ENCODE measurements at places on chromosomes 5 and 9.

DNA sequence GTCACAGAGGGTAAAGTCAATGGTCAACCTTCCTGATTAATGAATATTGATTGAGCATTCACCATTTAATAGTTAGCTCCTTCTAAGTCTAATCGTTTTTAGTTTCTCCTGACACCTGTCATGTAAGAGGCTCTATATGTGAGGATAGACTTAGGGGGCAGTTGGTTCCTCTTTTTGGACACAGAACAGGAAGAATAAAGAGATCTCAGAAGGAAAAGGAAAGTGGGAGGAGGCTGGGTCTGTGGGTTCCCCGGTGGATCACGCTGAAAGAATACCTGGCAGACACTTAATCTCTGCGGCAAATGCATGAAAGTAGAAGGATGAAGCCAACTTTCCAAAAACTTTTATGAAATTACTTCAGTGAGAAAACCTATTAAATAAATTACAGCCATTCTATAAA is 98.4 kb downstream of the PDE4D start:
- DNase-seq, result no peak
- H3K4me1 ChIP-seq, result peaks cover 13% of the 10 kb centered on the region
- peaks cover 40% of the 10 kb centered on the region for H3K27me3 ChIP-seq
- H3K36me3 ChIP-seq, result no peaks in the 10 kb centered on the region

- H3K4me3 ChIP-seq, result no peak overlapping the region
- H3K27ac ChIP-seq, result no peak overlapping the region
- no peaks in the 10 kb centered on the region for H3K36me3 ChIP-seq
- no peaks in the 10 kb centered on the region for H3K4me1 ChIP-seq
- H3K27me3 ChIP-seq, result no peaks in the 10 kb centered on the region
These were observed 83.9 kb upstream of the HCN1 start for GRCh38 chr5:45779874-45780671.

DNA sequence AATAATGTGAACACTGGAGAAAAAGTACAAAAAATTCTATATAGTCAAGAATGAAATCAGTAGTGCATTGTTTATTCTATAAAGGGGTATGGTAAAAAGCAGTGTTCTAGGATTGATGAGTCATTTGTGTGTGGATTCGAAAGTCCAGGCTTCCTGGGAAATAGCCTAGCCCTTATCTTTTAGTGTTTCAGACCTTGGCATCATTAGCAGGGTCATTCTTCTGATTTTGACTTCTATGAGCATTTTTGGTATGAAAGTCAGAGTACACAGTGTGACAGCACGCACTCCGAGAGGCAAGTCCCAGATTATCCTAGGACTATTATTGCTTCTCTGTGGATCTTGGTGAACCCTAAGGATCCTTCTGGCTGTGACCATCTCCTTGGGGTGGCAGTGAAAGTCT is 16.9 kb downstream of the PCSK5 start:
- no peak overlapping the region for H3K4me3 ChIP-seq
- no peaks in the 10 kb centered on the region for H3K36me3 ChIP-seq

DNA sequence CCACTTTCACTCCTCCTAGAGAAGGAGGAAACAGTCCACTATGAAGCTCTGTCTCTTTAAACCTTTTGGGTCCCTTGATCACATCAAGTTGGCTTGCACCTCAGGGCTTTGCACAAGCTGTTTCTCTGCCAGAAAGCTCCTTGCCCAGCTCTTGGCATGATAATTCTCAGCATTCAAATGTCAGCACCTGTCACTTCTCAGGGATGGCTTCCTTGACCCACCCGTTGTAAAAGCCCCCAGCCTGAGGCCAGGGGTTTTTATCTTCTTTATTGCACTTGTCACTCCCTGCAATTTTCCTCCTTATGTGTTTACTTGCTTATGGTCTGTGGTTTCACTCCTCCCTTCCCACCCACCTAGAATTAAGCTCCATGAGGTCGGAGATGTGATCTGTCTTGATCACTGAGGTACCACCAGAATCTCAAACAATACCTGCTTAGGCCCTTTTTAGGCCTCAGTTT is 200.7 kb upstream of the TBC1D2 start:
- H3K36me3 ChIP-seq, result no peaks in the 10 kb centered on the region
- no peaks in the 10 kb centered on the region for H3K4me1 ChIP-seq
- H3K27ac ChIP-seq, result no peak overlapping the region
- peaks cover 45% of the 10 kb centered on the region for H3K27me3 ChIP-seq
- no peak for DNase-seq
- no peak overlapping the region for H3K4me3 ChIP-seq

- H3K36me3 ChIP-seq, result no peaks in the 10 kb centered on the region
- H3K4me3 ChIP-seq, result no peak overlapping the region
- DNase-seq, result no peak
- no peaks in the 10 kb centered on the region for H3K4me1 ChIP-seq
- H3K27me3 ChIP-seq, result no peaks in the 10 kb centered on the region
These were observed 18.1 kb upstream of the CTNND2 start for GRCh38 chr5:11922394-11922793.

DNA sequence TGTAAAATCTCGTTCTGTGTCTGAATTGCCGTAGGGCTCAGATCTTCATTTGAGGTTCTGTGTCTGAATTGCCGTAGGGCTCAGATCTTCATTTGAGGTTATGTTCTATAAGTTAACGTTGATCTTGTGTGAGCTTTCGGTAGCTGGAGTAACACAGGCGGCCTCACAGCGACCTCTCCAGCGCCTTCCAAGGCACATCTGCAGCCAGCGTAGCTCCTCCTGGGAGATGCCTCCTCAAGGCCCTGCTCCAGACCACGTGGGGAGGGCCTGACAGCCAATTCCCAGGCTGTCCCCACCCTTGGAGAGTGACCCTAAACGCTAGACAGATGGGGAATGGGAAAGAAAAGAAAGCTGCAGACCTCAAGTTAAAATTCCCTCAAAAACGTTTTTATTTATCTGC is 8.7 kb upstream of the AHRR start:
- no peaks in the 10 kb centered on the region for H3K27me3 ChIP-seq
- H3K4me3 ChIP-seq, result no peak overlapping the region
- H3K4me1 ChIP-seq, result no peaks in the 10 kb centered on the region
- DNase-seq, result no peak

- H3K4me3 ChIP-seq, result no peak overlapping the region
- peaks cover 4% of the 10 kb centered on the region for H3K36me3 ChIP-seq
- H3K27ac ChIP-seq, result no peak overlapping the region
These were observed 37.4 kb downstream of the SNX30 start for GRCh38 chr9:112787978-112788377.

- no peaks in the 10 kb centered on the region for H3K4me1 ChIP-seq
- H3K36me3 ChIP-seq, result no peaks in the 10 kb centered on the region
- H3K27me3 ChIP-seq, result peaks cover 19% of the 10 kb centered on the region
- no peak for DNase-seq
- H3K4me3 ChIP-seq, result no peak overlapping the region
These were observed 56.5 kb upstream of the NOTCH1 start for GRCh38 chr9:136602193-136602885.

- H3K27ac ChIP-seq, result no peak overlapping the region
- H3K36me3 ChIP-seq, result no peaks in the 10 kb centered on the region
- no peak for DNase-seq
- H3K4me1 ChIP-seq, result peaks cover 2% of the 10 kb centered on the region
- no peak overlapping the region for H3K4me3 ChIP-seq
These were observed 78.7 kb upstream of the PTPN3 start for GRCh38 chr9:109576762-109577161.

- H3K27me3 ChIP-seq, result peaks cover 47% of the 10 kb centered on the region
- DNase-seq, result no peak
- H3K27ac ChIP-seq, result no peak overlapping the region
- H3K4me1 ChIP-seq, result peaks cover 10% of the 10 kb centered on the region
- no peaks in the 10 kb centered on the region for H3K36me3 ChIP-seq
These were observed 154.9 kb downstream of the OLFM1 start for GRCh38 chr9:135242406-135242805.

DNA sequence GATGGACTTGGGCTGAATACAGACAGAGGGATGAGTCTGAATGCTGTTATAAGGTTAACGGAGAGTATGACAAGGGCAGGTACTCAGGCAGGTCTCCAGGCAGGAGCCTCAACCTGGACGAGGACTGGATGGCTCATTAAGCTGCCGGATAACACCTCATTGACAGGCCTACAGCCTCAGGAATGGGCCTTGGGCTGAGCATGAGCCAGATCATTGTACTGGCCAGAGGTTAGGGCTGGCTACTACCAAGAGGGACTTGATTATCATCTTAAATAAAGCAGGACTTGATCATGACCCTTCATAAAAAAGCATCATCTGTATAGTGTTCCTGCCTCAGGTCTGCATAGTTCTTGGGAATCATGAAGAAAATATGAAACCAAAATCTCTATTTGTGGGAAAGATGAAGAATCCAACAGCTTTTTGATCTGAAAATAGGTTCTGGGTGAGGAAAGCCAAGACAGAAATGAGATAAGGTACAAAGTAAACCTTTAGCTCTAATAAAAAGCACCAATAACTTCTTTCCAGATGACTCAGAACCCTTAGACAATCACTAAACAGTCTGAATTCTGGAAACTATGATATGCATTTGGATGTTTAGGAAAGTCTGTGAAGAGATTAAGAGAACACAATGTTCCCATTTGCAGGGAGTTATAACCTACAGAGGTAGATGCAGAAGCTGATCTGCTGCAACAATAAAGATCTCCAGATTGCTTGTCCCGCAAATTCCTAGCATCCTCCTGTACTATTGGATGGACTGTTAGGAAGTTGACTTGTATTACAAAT is 343.1 kb downstream of the CTNND2 start:
- H3K36me3 ChIP-seq, result no peaks in the 10 kb centered on the region
- no peak overlapping the region for H3K4me3 ChIP-seq
- no peaks in the 10 kb centered on the region for H3K4me1 ChIP-seq
- H3K27me3 ChIP-seq, result no peaks in the 10 kb centered on the region
- no peak for DNase-seq

- no peaks in the 10 kb centered on the region for H3K27me3 ChIP-seq
- H3K4me1 ChIP-seq, result no peaks in the 10 kb centered on the region
- no peak overlapping the region for H3K4me3 ChIP-seq
- no peak overlapping the region for H3K27ac ChIP-seq
These were observed 214.5 kb downstream of the CAAP1 start for GRCh38 chr9:26677965-26678706.

- peaks cover 8% of the 10 kb centered on the region for H3K4me1 ChIP-seq
- no peak overlapping the region for H3K27ac ChIP-seq
- no peaks in the 10 kb centered on the region for H3K36me3 ChIP-seq
- DNase-seq, result no peak
These were observed 33.6 kb upstream of the ERBIN start for GRCh38 chr5:65892801-65893200.

GRCh38 chr9:87406543-87407166 is 91.0 kb upstream of the DAPK1 start:
- H3K4me1 ChIP-seq, result no peaks in the 10 kb centered on the region
- H3K27ac ChIP-seq, result no peak overlapping the region
- no peaks in the 10 kb centered on the region for H3K27me3 ChIP-seq
- H3K36me3 ChIP-seq, result no peaks in the 10 kb centered on the region
- no peak overlapping the region for H3K4me3 ChIP-seq
- DNase-seq, result no peak

DNA sequence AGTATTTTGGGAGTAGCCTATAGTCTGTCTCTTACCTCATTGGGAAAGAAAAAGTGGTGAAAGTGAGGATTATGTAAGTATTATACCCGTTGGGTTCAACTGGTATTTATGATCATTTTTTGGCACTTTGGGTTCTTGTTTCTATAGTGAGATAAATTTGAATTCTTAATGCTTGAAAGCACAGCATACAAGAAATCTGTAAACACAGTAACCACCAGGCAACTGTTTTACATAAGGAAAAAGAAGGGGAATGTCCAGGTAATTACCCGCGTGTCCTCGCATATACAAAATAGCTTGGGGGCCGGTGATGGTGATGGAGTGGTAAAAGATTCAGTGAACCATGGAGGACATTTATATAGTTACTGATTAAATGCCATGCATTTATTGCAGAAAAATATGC is 60.5 kb downstream of the BASP1 start:
- H3K4me3 ChIP-seq, result no peak overlapping the region
- H3K27me3 ChIP-seq, result no peaks in the 10 kb centered on the region
- H3K4me1 ChIP-seq, result peaks cover 3% of the 10 kb centered on the region

GRCh38 chr9:89743216-89743572 is 138.4 kb downstream of the GADD45G start:
- H3K4me3 ChIP-seq, result peak overlapping the region; percentile 87
- no peak for DNase-seq
- H3K36me3 ChIP-seq, result no peaks in the 10 kb centered on the region
- no peaks in the 10 kb centered on the region for H3K27me3 ChIP-seq

GRCh38 chr9:96138616-96139015 is 163.4 kb downstream of the HSD17B3 start:
- peaks cover 12% of the 10 kb centered on the region for H3K27me3 ChIP-seq
- H3K36me3 ChIP-seq, result no peaks in the 10 kb centered on the region
- H3K27ac ChIP-seq, result no peak overlapping the region

GRCh38 chr9:137281345-137282116 is 4.0 kb downstream of the TOR4A start:
- H3K4me1 ChIP-seq, result peaks cover 12% of the 10 kb centered on the region
- H3K4me3 ChIP-seq, result peak overlapping the region; percentile 50
- peaks cover 8% of the 10 kb centered on the region for H3K27me3 ChIP-seq
- no peak for DNase-seq
- no peaks in the 10 kb centered on the region for H3K36me3 ChIP-seq
- H3K27ac ChIP-seq, result no peak overlapping the region

- DNase-seq, result no peak
- no peak overlapping the region for H3K27ac ChIP-seq
- H3K4me3 ChIP-seq, result no peak overlapping the region
- H3K4me1 ChIP-seq, result no peaks in the 10 kb centered on the region
- H3K36me3 ChIP-seq, result no peaks in the 10 kb centered on the region
- peaks cover 8% of the 10 kb centered on the region for H3K27me3 ChIP-seq
These were observed 45.5 kb downstream of the SPOCK1 start for GRCh38 chr5:137453483-137454080.

- H3K36me3 ChIP-seq, result no peaks in the 10 kb centered on the region
These were observed 40.8 kb upstream of the SPATA31C2 start for GRCh38 chr9:88179062-88179521.

DNA sequence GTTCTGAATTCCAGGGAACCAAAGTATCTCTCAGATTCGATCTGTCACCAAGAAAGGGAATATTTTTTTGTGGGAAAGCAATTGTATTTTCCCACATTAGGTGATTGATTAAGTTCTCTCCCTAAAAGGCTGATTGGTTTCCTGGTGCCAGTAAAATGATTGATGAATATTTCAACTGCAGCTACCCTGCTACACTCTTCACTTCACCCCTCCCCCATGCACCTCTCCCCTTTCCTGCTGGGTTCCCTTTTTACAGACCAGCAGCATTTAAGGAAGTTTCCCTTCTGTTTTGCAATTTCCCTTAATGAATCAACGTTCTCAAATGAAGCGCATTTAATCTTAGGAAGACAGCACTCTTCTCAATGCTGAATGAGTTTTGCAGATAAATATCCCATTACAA is 13.1 kb downstream of the NR6A1 start:
- H3K27me3 ChIP-seq, result peaks cover 85% of the 10 kb centered on the region
- no peak overlapping the region for H3K4me3 ChIP-seq
- H3K27ac ChIP-seq, result no peak overlapping the region
- H3K4me1 ChIP-seq, result no peaks in the 10 kb centered on the region
- DNase-seq, result no peak
